Stimulated activated CD8-positive, alpha-beta memory T cell treated with anti-CD3 and anti-CD28 coated beads, Interleukin-4, amount 100 ng/mL, for 48 hours (primary cell): ENCODE measurements at places on chromosomes 6 and 20.

DNA sequence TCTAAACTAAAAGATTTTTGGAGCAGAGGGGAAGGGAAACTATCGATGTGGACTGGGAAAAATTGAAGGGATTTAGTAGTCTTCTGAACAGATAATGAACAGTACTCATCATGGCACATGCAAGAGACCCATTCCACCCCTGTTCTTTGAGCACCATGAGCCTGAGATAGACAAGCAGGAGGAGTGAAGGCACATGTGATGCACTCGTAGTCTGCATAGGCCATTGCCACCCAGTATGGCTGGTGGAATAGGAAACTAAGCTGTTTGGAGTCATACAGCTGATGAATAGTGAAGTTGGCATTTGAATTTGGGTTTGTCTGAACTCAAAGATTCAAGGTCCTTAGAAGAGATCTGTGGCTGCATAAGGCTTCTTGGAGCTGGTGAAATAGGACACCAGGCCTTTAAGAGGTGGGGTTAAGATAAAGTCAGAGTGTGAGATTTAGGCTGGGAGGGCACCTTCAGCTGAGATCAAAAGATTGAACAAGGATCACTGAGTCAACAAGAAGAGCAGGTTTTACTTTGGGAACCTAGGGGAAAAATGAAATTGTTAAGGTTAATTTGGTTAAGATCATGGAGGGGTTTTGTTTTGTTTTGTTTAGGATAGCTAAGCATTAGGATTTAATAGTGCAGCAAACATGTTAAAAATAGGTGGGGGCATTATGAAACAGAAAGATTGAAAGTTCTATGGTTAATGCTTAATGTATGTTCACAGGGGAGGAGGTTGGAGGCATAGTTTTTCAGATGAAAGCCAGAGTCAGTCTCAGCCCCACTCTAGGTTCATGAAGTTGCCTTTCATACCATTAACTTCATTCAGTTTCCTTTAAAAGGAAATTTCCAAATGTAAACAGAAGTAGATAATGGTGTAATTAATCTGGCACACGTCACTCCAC lies 148.8 kb downstream of the ARID1B start:
- no peak for DNase-seq

GRCh38 chr20:5650280-5650691 lies 99.9 kb upstream of the SHLD1 start:
- no peak for DNase-seq

GRCh38 chr6:106530502-106530901 lies 98.8 kb downstream of the RTN4IP1 start:
- no peak for DNase-seq

GRCh38 chr6:2630891-2631571 lies 119.7 kb downstream of the MYLK4 start:
- DNase-seq, result no peak

- no peak for DNase-seq
These were observed 127.5 kb downstream of the SASH1 start for GRCh38 chr6:148470156-148470555.

GRCh38 chr6:159107451-159108260 lies 61.5 kb upstream of the FNDC1 start:
- peak; percentile 73 for DNase-seq

DNA sequence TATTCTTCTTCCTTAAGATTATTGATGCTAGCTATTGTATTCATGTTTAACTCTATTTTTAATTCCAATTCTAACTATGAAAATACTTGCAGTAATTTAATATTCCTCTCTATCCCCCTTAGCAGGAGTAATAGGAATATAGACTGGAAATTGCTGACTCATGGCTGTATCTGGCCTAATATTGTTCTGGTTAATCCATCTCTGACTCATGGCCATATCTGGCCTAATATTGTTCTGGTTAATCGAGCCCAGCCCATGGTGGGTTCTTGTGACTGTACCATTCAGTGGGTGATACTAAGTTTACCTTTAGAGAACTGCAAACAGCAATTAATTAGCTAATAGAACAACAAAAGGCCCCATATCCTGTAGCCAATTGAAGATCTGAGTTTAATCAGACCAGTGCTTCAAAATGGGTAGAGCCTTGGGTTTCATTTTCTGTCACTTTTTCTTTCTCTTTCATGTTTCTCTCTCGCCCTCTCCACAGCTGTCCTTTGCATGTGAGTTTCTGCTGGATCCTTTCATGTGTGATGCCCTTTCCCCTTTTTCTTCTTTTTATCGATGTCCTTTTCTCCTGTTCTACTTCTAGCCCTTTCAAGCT lies 50.6 kb downstream of the SLC22A3 start:
- no peak for DNase-seq

DNA sequence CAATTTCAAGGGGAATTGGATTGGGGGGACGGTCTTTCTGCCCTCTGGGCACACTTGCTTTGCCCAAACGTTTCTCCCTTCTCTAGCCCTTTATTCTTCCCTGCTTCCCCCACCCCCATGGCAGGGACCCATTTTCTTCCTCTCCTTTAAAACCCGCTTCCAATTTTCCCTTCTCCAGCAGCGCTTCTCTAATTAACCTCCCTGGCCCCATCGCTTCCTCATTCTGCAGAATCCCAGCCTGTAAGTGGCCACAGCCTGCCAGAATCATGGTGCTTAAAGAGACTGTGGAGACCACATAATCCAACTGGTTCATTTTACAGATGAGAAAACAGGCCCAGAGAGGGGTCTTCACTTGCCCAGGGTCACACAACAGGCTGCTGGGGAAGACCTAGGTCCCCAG lies 61.4 kb downstream of the CPNE5 start:
- no peak for DNase-seq

GRCh38 chr6:147699140-147699539 lies 190.7 kb downstream of the SAMD5 start:
- DNase-seq, result no peak

DNA sequence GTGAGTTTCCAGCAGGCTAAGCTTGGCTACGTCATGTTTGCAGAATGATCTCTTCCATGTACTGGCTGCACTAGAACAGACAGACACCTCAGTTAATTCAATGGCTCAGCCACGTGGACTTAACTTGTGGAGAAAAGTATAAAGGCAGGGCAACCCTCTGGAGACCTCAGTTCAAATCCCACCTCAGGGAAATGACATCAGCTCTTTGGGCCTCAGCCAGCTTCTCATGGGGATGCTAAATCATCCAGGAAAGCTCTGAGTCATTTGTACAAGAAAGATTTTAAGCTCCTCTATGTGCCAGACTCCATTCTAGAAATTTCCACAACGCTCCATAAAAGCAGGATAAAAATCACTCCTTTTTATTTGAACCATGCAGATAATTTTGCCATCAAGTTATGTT lies 128.5 kb upstream of the SALL4 start:
- no peak for DNase-seq

DNA sequence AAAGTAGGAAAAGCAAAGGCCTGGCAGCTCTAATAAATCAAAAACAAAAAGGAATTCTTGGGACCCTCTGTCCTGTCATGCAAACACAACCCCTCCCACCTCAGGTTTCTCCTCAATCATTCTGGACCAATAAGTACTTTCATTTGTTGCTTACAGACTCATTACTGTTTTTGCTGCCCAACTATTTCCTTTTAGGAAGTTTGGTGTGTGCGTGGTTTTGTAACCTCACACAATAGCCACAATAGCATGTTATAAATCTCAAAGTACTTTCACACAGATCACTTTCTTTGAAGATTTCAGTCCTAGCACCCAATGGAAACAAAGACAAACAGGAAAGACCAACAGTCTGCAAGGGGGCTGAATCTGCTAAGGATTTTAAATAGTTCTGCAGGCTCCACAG lies 4.5 kb downstream of the MRPL14 start:
- no peak for DNase-seq

DNA sequence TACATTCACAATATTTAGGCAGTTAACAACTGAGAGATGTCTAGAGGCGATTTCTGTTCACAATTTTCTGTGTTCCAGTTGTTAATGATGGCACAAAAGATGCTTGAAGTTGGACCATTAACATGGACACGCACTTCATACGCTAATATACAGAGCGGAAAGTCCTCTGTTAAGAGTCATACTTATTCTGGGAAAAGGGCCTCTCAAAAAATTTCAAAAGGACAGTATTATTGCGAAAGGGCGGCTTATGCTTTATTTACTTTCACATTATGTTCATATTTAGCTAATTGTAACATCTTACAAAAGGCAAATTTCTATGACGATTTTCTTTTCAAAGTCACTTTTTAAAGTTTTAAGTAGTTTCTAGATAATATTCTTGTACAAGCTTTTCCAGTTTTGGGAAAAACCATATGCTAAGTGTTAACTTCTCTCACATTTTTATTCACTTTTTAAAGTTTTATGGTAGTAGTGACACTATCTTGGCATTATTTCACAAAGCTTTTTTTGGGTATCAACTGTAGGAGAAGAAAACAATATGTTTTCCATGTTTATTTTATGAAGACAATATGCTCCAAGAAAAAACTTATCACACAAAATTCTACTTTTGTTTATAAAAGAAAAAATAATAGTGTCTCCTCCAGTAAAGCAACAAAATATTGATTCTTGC lies 62.3 kb downstream of the MAP7 start:
- no peak for DNase-seq

DNA sequence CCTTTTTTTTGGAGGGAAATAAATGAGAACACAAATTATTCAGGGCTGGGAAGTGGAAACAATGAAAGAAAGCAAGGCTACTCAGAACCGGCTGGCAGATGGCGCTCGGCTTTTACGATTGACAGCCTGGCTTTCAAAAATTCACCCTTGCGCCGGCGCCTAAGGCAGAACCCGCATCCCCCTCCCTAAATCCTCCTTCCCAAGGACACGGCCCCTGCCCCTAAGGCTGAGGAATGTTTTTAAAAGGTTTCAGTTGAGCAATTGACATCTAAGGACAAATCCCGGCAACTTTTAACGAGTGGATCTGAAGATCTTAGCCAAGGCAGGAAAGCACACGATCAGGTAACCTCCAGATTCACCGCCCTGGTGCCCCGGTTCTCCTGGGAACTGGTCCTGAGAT lies 16.3 kb downstream of the GNAS start:
- DNase-seq, result no peak

DNA sequence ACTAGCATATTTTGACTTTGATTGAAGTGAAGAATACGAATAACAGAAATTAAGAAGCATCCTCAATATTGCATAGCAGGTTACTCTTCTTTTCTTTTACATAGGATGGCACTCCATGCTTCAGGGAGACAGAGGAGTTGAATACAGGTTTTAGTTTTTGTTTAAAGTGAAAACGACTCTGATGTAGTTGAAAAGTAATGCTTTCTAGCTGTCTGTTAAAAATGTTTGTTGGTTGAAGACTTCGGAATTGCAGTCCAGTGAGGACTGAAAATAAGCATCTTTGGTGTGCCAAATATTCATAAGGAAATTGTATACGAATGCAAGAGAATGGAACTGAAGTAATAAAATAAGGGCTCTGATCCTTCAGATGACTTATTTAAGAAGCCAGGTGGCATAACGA lies 618 bp upstream of the SLC16A10 start:
- DNase-seq, result no peak

DNA sequence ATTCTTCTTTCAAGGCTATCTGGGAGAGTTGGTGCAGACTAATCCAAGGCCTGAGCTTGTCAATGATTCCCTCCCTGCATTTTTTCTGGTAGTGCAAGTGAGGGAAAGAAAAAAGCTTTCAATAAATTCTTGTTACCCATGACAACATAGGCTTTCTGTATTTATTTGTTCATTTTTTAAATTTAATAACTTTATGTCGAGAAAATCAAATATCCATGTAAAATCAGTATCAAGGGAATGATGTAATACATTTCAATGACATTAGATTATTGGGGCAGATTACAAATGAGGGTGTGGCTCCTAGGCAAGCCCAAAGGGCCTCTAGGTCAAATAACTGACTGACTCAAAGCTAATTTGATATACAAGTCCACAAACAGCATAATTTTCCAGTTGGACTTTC lies 104.0 kb downstream of the GJA1 start:
- no peak for DNase-seq

GRCh38 chr6:54060286-54060685 lies 51.0 kb upstream of the MLIP start:
- DNase-seq, result no peak

DNA sequence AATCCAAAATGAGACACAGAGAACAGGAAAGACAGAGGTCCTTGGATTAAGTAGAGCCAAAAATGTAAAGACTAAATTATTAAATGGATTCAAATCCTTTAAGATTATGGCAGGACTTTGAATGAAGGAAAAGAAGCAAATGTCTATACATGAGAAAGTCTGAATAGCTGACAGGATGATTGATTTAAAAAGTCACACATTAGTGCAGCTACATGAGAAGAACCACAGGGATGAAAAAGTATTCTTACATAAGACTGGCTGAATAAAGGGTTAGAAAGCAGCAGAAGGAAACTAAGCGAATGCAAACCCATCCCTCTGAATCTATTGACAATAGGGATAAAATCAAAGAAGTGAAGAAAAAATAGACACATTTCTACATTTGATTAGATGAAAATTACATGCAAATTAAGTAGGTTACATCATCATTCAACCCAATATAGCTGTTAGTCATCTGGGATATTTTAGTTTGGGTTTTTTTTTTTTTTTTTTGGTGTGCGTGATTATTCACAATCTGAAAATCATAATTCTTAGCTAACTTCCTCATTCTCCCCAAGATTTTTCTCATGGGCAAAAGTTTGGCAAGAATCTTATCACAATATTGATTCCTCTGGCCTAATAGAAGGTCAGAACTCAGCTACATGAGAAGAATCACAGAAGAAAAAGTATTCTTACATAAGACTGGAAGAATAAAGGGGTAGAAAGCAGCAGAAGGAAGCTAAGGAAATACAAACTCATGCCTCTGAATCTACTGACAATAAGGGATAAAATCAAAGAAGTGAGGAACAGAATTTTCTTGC lies 845.4 kb downstream of the HACE1 start:
- no peak for DNase-seq

- DNase-seq, result no peak
These were observed 8.3 kb downstream of the NCR2 start for GRCh38 chr6:41343641-41344187.

GRCh38 chr6:111603685-111604084 lies 2.0 kb downstream of the TRAF3IP2 start:
- no peak for DNase-seq

DNA sequence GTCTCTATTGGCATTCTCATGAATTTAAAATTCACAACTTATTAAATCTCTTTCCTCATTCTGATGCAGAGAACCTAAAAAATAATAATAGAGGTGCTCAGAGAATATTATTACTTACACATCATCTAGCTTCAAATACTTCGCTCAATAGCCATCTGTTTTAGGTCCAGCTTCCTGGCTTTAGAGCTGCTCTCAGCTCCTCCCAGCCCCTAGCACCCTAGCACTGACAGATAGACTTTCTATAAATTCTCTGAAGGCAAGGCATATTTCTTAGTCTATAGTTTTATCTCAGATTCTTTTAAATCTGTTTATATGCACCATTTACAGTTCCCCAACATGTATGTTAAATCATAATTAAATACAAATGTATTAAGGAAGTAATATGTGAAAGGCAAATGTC lies 281.3 kb downstream of the PTPRK start:
- DNase-seq, result no peak

GRCh38 chr6:51841626-51842025 lies 245.8 kb downstream of the PKHD1 start:
- no peak for DNase-seq

- DNase-seq, result no peak
These were observed 109.5 kb downstream of the MYLK4 start for GRCh38 chr6:2641044-2641725.
